ENCODE measurements at places on chromosomes 7 and 10.

- no peak for DNase-seq
These were observed 525.2 kb downstream of the LRMDA start for GRCh38 chr10:75956624-75957023.

DNA sequence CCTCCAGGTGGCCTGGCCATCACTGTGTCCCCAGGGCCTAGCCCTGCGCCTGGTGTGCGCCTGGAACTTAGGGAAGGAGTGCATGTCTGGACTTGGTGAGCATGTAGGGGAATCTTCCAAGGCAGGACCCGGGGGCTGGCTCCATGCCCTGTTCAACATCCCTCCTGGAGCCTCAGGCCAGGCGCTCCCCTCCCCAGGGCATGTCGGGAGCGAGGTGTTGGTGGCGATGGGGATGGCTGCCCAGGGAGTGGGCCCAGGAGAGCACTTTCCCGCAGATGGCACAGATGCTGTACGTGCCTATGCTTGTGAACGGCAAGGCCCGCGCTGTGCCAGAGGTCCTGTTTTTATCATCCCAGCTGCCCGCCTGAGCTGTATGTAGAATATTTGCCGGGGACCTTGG is 55.0 kb downstream of the CDH23 start:
- no peak for DNase-seq

DNA sequence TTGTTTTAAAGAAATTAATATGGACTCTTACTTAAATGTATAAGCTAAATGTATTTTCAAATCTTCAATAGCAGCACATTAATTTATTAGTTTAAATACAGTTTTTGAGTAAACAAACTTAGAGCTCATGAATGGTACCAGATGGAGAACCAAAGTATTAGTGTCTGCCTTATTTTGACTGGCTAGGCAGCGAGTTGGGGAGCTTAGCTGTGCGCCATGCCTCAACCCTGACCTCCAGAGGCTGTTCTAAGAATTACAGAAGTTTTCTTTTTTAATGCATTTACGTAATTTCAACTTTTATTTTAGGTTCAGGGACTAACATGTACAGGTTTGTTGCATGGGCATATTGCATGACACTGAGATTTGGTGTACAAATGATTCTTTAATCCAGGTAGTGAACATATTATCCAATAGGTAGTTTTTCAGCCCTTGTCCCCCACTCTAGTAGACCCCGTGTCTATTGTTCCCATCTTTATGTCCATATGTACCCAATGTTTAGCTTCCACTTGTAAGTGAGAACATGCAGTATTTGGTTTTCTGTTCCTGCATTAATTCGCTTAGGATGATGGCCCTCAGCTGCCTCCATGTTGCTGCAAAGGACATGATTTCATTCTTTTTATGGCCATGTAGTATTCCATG is 166.8 kb downstream of the IQUB start:
- no peak for DNase-seq

DNA sequence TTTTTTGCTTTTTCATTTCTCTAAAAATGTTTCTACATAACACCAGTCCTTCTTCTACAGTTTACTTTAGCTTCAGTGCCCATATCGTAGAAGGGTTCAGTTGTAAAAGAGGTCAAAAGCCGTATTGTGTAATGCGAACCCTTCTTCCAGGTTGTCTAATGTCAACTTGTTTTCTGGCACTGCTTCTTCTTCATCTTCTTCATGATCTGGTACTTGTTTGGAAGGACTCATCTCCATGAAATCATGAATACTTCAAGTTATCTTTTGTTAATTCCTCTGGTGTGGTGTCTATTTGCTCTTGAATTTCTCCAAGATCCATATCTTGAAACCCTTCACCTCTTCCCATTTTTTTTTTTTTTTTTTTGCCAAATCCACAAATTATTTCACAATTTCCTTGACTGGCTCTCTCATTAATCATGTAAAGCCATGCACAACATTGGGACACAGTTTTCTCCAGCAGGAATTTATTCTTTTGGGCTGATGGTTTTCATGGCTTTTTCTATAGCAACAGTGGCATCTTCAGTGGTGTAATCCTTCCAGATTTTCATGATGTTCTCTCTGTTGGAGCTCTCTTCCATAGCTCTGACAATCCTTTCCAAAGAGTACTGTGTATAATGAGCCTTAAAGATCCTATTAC is 85.1 kb downstream of the CPED1 start:
- no peak for DNase-seq

DNA sequence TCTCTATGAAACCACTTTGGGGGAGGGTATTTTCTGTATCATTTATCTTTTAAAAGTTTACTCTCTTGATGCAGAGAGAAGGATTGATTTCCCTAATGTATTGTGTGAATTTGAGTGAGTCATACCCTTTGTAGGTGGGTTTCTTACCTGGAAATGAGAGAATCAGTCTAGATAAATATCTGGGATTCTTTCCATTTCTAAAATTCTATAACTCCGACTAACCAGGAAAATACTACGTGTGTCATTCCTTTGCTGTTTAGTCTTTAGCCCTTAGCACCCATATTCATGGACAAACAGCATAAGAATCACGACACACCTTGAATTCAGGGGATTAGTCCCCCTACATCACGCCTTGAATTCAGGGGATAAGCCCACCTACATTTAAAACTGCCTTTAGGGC is 139.1 kb downstream of the GATA3 start:
- DNase-seq, result no peak

DNA sequence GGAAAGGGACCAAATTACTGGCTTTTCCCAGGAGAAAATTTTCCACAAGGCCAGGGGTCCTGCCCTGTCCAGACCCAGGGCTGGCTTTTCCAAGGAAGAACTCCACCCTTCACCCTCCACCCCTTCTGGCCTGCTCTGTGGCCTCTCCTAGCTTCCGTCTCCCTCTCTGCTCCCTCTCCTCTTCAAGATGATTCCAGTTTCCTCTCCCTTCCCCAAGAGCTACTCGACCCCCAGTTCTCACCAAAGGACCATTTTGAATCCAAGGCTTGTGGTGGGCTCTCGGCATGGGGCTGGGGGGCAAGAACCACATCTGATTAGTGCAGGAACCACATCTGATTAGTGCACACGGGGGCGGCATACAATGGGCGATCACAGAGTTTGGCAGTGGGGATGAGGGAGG is 7.7 kb downstream of the CHAT start:
- DNase-seq, result no peak

DNA sequence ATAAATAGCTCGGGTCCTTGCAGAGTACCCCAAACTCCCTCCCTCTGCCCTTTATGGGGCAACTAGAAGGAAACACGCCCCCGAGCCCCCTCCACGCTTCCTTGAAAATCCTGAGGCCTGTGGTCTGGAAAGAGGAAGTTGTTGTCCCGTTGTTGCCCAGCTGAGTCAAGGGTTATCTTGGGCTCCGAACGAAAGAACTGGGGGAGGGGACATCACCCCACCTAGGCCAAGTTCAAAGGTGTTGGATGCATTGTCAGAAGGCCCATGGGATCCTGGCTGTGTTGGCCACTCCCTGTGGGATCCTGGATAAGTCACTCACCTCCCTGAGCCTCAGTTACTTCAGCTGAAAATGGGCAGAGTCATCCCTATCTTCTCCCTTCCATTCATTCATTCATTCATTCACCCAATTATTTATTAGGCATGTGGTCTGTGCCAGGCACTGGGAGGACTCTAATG is at the start of gene CCL24:
Gene CCL24, minus strand, starts transcription at position 26 of the 456 bp plus-strand sequence. CDS start 91 bp downstream, outside the sequence.
- no peak for DNase-seq

- no peak for DNase-seq
These were observed 72.7 kb downstream of the STK17A start for GRCh38 chr7:43655584-43655983.

DNA sequence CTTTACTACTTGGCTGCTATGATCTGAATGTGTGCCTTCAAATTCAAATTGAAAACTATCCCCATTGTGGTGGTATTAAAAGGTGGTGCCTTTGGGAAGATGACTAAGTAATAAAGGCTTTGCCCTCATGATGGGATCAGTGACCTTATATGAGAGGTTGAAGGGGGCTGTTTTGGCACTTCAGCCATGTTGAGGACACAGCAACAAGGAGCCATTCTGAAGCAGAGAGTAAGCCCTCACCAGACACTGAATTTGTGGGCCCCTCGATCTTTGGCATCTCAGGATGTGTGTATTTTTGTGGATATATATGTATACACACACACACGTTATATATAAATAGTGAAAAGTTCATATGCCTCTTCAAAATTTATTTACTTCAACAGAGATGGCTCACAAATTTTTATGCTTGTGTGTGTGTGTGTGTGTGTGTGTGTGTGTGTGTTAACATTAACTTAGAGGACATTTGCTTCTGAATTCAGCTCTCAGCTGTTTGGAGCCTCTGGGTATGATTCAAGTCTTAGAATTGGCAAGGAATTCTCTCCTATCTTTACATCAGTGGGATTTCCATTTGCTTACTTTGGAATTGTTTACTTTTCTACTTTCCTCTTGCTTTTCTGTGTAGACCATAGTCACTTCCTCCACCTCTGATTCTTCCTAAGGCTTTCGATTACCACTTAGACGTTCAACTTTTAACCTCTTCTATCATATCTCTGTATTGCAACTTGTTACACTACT is 66.6 kb downstream of the MAGI2 start:
- no peak for DNase-seq

- no peak for DNase-seq
These were observed 604 bp upstream of the STAM start for GRCh38 chr10:17643339-17643754.

DNA sequence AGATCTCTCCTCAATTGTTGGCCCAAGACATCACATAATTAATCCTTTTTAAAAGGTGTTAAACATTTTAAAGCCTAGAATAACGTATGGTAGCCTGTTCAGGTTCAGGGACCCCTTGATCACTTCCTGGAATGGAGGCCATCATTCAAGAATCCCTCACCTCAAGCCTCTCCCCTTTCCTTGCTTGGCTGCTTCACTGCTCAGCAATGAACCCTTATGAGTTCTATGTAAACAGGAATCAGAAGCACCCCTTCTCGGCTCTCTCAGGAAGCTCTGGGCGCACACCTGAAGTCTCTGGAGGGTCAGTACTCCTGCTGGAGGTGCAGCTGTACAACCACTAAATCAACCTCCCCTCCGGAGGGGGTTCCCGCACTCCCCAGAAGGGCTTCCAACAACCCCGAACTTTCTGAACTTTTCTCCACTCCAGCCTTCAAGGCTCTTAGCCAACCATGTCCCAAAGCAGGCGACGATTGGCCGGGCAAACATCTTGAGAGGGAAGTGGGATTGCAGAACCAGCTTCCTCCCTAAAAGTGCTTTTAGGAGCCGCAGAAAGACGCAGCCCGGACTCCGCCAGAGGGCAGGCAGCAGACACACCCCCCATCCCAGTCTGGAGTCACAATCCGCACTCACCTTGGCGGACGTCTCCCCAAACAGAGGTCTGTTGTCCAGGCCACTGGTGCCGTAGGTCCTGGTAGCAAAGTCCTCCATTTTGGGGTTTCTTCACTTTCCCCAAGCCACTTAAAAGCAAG is 562 bp downstream of the TMEM243 start:
- DNase-seq, result peak; percentile 57

DNA sequence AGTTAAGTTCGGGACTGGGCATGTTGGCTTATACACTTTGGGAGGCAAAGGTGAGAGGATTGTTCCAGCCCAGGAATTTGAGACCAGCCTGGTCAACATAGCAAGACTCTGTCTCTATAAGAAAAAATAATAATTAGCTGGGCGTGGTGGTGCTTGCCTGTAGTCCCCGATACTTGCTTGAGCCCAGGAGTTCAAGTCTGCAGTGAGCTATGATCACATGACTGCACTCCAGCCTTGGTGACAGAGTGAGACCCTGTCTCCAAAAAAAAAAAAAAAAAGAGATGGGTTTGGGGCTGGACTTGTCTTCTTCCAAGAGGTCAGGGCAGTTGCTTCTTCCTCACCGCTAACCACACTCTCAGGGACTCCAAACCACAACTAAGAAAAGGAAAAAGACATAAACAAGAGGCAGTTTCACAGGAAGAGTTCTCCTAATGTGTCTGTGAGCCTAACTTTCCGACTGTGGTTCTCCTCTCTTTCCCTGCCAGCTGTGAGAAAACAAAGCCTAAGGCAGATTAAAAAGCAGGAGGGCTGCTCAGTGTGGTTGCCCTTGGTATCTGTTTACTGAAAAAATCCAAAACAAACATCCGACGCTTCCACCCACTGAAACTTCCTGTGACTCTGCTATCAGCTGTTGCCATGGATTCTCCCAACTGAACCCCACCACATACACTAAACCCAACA is 2.4 kb upstream of the SERPINE1 start:
- no peak for DNase-seq

- no peak for DNase-seq
These were observed 30.0 kb upstream of the MSRB2 start for GRCh38 chr10:23065181-23065948.

DNA sequence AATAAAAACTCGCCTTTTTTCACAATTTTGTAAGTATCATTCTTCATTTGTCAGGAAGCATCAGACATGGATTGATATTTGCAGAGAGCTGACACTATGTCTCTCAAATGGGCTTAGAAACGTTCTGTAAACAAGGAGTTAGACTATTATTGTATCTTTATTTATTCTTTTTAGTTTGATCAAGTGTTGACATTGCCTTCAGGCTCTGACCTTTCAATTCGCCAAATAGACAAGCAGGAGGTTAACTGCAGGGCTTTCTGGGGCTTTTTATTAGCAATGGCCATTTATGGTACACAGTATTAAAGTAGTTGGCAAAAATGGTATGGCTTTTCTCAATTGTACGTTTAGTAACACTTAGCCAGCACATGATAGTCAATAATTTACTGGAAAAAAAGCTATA is 221.7 kb downstream of the ZWINT start:
- DNase-seq, result no peak

GRCh38 chr7:15068324-15068723 is 165.8 kb upstream of the DGKB start:
- no peak for DNase-seq

DNA sequence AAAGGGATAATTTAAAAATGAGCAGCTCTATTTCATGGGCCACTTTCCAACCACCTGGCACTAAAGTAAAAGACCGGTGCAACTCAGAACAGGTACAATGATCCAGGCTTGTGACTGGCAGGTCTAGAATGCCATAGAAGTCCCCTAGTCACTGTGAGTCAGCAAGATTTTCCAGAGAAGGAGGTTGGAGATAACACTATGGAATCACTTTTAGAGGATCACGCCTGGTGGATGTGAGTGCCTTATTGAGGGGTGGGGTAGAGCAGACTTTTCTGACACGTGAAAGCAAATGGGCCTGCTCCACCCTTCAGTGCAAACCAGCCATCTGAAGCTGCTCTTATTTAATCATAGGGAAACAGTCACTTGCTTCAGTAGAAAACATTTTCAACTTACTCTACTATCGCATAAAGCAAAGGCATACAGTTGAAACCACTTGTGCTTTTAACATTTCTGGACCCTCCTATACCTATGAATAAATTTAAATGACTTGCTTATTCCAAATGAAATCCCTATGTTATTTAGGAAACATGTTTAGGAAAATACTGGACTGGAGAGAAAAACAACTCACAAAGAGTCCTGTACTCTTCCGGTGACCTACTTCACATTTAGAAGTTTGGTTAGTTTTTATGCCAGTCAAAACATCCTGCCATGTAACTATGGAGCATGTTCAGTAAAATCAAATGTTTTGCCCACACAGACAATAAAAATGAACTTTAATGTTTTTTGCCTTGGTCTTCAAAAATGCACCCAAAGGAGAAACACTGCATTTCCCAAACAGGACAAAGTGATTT is 21.5 kb upstream of the AKR1C1 start:
- no peak for DNase-seq

All from CD4-positive, alpha-beta T cell treated with Interleukin-1 beta for 1 hour (primary cell).